Activated T-helper 1 cell treated with Interleukin-2 at 50 U/mL for 16 hours (primary cell): ENCODE measurements at places on chromosomes 12 and 14.

DNA sequence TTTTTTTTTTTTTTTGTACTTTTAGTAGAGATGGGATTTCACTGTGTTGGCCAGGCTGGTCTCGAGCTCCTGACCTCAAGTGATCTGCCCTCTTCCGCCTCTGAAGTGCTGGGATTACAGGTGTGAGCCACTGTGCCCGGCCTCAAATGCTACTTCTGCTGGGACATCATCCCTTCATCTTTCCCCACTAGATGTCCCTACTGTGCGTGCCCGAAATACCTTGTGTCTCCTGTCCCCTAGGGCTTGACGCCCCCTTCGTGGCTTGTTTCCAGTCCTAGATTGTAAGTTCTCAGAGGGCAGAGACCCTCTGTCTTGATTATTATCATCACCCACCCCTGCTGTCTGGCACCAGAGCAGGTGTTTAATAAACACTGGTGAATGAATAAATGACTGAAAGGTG is 14.9 kb downstream of the CCDC63 start:
- no peak for DNase-seq

DNA sequence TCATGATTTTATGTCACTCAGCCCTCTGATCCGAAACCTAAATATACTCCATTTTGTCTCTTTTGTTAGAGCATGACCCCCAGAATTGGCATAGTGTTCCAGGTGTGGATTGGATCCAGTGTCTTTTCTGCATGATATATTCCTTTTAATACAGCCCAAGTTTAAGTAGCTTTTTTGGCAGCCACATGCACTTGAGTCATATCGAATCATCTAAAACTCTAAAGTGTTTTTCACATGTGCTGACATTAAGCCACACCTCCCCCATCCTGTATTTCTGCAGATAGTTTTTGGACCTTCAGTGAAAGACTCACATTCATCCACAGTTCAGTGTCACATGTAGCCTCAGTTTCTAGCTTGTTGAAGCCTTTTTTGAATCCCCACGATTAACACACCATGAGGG is 30.6 kb downstream of the BORCS5 start:
- no peak for DNase-seq

- DNase-seq = no peak
Measured at GRCh38 chr12:129530984-129531383, 372.8 kb downstream of the TMEM132D start.

DNA sequence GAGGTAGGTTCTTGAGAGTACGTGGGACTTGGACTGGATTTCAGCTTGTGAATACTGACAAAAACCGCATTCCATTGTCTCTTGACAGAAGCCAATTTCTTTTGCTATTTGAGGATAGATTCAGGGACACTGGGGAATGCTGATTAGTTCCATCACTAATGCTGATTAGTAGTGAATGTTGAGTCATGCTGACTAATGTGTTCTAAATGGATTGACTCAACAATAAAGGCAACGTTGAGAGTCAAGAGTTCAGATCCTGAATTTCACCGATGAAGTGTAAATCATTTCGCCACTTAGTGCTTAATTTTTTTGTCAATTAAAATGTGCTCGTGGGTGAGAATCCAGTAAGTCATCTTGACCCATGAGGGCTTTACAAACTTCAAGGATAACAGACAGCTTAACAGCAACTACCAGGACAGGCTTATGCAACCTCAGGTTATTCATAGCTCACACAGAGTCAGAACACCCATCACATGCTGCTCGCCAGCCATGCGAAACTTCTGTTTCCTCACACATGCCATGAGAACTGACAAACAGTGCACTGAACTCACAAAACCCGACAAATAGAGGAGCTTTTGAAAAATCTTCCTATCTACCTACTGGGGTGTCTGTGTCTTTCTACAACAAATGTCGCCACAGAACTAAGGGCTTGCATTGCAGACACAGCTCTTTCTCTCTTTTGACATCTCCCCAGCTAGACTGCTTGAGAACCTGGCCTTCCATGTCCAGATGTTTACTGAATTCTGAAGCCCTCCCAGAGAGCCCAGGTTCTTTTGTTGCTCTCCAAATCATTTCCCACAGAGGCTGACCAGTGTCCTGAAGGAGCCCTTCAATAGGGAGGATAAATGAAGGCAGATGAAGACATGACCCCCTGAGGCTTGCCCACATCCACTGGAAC is 316.4 kb downstream of the ZFP36L1 start:
- no peak for DNase-seq

DNA sequence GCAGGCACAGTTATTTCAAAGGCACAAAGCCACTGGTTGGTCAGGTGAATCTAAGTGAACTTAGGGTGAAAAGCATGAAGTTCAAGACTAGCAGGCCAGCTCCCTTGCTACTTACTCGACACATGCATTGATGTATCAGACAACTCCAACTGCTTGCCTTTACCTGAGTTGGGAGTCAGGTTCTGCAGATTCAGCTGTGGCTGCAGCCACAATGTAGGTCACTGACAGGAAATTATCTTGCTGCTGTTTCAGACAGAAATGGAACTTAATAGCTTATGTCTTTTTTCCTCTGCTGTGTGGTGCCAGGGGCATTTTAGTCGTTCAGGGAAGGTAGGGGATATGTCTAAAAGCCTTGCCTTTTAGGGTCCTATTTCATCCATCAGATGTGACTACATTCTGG is 125.6 kb upstream of the RPH3A start:
- DNase-seq = no peak

GRCh38 chr14:20830831-20831230 is 28.2 kb upstream of the RNASE1 start:
- no peak for DNase-seq

DNA sequence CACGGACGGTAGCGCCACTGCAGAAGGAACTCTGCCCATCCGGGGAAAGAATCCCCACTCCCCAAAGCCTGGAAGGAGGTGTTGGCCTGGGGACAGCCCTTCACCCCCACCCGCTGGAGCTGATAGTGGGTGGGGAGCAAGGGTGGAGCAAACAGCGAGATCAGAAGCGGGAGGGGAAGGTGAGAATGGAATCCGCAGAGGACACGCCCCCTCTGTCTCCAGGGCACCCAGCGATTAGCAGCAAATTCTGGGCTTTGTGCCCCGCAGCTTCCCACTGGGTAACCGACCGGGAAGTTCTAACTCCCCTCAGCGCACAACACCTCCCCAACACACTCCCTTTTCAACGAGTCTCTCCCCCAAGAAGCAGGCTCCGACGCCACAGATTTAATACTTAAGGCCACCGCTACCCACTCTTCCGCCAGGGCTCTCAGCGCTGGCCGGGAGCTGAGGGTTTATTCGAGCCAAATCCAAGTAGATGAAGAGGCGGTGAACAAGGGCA is 1.4 kb downstream of the SLC25A29 start:
- no peak for DNase-seq

DNA sequence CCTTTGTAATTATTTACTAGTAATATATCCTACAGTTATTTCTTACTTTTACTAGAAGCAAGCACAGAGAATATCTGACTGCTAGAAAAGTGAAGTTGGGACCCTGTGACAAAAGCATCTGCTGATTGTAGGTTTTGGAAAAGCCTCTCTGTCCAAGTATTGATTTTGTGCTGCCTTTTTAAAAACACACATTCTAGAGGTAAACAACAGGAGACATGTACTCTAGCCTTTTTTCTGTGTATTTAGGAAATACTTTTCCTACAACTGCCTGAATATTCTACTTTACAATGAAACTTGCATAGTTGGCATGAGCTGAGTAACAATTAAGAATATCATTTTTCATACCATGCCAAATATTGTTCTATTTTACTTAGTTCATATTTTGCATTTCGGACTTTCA is 1249.0 kb downstream of the SLC16A7 start:
- DNase-seq = no peak
